HS-5 (cell line): ENCODE measurements at places on chromosomes 4 and X.
A peak's percentile ranks its signal among the peaks of the same experiment; 100 is the strongest.

- no peak for DNase-seq
Measured at GRCh38 chr4:109547394-109547793, 12.7 kb upstream of the MCUB start.

- peak; percentile 16 for DNase-seq
Measured at GRCh38 chrX:31036895-31037294, 34.9 kb downstream of the FTHL17 start.

GRCh38 chr4:120691536-120691935, 231.0 kb downstream of the PRDM5 start:
- DNase-seq, result no peak

DNA sequence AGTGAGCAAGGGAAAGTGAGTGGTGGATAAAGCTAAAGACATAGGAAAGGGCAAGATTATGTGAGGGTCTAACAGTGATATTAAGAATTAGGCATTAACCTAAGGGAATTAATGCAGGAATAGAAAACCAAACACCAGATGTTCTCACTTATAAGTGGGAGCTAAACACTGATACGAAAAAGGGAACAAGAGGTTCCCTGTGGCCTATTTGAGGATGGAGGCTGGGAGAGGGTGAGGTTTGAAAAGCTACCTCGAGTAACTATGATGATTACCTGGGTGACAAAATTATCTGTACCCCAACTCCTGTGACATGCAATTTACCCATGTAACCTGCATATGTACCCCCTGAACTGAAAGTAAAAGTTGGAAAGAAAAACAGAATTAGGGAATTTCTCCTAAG, 79.0 kb downstream of the ANXA3 start:
- DNase-seq, result no peak

GRCh38 chr4:105150503-105150902, 3.8 kb downstream of the TET2 start:
- no peak for DNase-seq

GRCh38 chr4:47533689-47534347, 48.7 kb downstream of the ATP10D start:
- no peak for DNase-seq

- no peak for DNase-seq
Measured at GRCh38 chr4:116332508-116332907, 752.9 kb downstream of the TRAM1L1 start.

- no peak for DNase-seq
Measured at GRCh38 chr4:40731792-40732245, 17.9 kb upstream of the NSUN7 start.

- DNase-seq, result no peak
Measured at GRCh38 chrX:39222346-39223113, 421.3 kb downstream of the MID1IP1 start.

GRCh38 chr4:155085843-155086530, 122.4 kb upstream of the NPY2R start:
- peak; percentile 18 for DNase-seq

DNA sequence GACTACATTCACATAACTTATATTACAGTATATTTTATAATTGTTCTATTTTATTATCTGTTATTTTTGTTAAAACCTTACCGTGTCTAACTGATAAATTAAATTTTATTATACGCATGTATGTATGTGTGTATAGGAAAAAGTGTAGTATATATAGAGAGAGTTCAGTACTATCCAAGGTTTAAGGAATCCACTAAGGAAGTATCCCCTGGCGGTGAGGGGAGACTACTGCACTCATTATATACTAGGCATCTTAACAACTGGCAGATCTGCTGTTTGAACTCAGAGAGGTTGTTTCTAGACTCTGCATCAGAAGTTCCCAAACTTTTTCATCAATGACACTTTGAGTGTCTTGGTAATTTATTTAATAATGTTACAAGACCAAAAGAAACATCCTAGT, 70.9 kb downstream of the NDST4 start:
- DNase-seq, result no peak

GRCh38 chr4:99816545-99817308, at the start of gene DAPP1:
DAPP1 (plus strand) TSS chr4:99816827; CDS start chr4:99816914, 87 bp downstream.
- no peak for DNase-seq

DNA sequence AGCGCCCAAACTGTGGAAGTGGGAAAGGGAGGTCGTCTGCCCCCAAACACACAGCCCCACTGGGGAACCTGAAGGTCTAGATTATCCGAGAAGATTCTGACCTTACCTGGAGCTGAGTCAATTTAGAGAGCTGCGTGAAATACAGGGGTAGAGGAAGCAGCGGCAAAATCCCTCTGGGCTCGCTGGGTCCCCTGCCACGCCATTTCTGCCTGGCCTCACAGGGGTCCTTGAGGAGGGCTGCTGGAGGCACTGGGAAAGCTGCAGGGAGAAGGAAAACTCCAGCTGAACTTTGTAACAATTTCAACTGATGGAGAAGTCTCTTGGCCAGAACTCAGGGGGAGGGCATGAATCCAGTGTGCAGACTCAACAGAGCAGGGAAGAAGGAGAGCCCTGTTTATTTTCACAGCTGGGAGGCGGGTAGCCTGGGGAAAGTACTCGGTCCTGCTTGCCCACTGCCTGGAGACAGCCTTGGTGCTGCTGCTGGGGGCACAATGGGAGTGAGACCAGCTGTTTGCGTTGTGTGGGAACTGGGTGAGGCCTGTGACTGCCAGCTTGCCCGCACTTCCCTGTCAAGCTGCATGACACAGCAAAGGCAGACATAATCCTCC, 93.2 kb upstream of the MAPK10 start:
- DNase-seq, result no peak

GRCh38 chr4:79181190-79181589, 144.7 kb downstream of the NAA11 start:
- no peak for DNase-seq

DNA sequence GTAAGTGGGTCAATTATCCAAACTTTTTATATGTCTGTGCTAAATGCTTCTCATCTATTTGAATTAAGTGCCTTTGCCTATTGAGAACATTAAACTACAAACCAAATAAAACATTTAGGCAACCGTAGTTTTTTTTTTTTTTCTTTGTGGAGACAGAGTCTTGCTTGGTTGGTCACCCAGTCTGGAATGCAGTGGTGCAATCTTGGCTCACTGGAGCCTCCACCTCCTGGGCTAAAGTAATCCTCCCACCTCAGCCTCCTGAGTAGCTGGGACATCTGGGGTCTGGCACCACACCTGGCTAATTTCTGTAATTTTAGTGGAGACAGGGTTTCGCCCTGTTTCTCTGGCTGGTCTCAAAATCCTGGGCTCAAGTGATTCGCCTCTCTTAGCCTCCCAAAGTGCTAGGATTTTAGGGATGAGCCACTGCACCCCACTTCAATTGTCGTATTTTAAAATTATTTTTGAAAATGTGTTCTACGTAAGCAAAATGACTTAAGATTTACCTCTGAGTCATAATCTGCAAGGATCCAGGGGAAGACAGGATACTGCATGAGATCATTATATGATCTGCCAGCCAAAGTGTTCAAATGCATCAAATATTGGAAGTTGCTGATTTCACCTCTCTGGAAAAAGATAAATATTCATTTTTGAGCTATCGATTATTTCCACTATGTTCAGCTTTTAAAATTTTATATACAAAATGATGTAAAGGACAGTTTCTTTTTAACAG, 125.6 kb downstream of the CDS1 start:
- DNase-seq, result peak; percentile 14

DNA sequence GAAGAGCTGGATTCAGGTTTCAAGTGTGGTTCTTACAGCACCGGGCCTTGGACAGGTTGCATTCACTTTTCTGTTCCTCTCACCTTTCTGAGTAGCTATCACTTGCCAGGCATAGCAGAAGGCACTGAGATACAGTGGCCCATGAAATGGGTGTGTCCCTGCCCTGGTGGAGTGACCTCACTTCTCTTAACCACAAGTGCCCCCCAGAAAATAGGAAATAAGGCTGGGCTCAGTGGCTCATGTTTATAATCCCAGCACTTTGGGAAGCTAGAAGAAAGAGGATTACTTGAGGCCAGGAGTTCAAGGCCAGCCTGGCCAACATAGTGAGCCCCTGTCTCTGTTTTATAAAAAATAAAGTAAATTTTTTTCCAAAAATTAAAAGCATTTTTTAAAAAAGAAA, 101.7 kb upstream of the KIT start:
- no peak for DNase-seq

DNA sequence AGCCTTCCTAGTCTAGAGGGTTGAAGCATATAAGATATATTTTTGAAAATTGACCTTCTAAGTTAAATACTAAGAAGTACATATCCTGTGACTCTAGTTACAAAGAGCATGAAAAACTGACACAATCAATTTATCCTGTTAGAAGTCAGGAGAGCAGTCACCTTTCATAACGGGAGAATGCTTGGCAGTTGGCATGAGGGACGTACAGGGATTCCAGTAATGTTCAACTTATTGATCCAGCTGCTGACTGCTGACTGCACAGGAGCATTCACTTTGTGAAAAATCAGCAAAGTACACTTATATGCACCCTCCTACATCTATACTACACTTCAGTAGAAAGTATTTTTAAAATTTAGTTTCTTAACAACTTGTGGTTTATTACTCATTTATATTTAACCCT, 4.2 kb downstream of the ADAMTS3 start:
- DNase-seq, result no peak

- no peak for DNase-seq
Measured at GRCh38 chr4:88014386-88014905, 7.0 kb downstream of the PKD2 start.

DNA sequence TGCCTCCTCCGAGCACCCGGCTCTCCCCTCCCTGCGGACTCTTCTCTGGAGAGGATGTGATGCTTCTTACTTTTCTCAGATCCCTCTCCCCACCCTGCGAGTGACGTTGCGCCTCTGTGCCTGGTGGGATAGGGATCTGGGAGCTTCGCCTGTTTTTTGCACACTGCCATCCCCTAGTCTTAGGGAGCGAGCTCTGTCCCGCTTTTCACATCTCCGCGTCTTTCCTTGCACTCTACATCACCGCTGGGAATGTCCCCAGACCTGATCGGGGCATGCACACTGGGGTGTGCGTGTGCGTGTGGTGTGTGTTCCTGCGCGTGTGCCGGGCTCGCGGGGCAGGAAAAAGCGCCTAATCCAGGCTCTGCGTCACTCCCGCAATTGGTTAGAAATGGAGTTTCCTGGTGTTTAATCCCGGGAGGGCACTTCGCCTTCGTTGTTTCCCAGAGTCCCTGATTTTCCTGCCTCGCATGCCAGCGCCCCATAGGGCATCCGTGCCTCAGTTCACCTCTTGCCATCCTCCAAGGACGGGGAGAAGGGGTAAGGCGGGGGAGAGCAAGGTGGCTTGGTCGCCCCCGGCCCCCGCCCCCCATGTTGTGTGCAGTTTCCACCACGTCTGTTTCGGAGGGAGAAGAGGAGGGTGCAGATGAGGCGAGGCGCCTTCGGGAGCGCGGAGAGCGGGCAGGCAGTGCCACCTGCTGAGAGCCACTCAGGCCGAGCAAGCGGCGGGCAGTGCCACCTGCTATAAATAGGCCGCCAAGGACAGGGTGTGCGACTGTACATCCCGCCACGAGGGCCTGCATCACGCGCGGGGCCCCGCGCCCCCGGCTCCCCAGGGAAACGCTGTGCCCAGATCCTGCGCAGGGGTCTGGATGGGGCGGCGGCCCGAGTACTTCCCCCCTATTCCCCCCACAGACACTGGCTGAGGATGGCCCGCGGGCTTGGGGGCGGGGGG, 759 bp upstream of the TBC1D1 start:
- no peak for DNase-seq

DNA sequence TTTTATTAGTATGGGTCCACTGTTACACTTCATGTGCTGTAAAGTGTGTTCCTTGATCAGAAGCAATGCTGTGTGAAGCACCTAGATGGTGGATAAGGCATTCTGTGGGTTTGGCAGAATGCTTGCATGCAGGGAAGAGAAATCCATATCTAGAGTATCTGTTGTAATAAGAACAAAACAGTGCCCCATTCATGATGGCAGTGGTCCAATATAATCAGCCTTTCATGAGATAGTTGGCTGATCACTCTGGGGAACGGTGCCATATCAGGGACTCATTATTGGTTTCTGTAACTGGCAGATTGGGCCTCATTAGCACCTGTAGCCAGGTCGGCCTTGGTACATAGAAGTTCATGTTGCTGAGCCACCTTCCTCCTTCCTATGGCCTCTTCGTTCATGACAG, 28.7 kb downstream of the STIM2 start:
- no peak for DNase-seq

DNA sequence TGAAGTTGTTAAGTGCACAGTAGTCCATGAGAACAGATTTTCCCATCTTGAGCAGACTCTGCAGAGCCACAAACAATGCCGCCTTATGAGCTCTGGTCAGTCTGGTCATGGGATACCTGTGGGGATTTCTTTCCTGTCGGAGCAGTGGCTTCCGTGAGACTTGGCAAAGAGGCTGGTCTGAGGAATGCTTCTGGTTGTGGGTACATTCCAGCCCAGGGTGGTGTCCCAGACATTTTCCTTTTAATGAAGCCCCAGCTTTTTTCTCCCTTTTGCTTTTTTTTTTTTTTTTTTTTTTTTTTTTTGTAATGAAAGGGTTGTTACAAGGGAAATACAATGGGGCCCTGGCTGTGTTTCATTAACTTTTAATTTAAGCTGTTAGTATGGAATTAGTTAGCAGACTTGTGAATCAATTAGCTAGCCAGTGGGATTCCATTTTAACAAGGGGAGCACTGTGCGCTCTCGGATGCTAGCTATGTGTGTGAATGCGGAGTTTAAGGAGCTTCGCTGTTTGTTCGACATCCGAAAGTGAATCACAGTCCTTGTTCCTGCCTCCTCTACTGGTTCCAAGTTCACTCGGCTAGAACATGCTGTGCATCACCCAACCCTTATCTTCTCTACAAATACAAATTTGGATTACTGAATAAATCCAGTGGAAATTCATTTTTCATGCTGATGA, 225.1 kb downstream of the CBR4 start:
- no peak for DNase-seq

GRCh38 chr4:64784125-64784524, 374.9 kb upstream of the TECRL start:
- DNase-seq, result peak; percentile 65

- no peak for DNase-seq
Measured at GRCh38 chrX:3532581-3533085, 180.8 kb downstream of the PRKX start.

DNA sequence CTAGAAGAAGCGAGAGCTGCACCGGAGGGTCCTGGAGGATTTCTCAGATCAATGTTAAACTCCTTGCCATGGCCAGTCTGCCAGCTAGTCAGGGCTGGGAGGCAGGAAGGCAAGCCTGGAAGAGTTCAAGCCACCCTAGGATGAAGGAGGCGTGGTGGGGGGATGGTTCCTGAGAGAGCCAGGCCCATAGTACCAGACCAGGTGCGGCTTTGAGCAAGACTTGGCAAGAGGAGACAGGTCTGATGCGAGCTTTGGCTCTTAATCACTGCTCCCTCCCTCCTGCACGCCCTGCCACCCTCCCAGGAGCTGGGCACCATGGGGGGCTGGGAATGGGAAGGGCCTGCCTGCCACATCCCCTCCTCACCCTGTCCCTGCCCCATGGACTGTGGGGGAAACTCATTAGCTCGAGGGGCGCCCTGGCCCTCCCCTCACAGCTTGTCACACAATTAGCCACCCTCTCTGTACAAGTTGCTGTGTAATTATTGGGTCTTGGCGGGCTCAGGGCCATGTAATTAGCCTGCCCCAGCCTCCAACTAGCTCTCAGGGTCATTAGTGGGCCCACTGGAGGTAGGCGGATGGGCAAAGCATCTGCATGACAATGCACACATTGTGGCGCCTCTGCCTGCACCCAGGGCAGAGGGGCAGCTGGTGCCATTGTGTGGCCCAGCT, 50.3 kb downstream of the EFNB1 start:
- no peak for DNase-seq
